ENCODE measurements at places on chromosomes 16 and 17.
A peak's percentile ranks its signal among the peaks of the same experiment; 100 is the strongest.

- no peak for DNase-seq
Measured at GRCh38 chr17:51342257-51342656, 81.9 kb downstream of the UTP18 start.

- DNase-seq, result no peak
Measured at GRCh38 chr16:31002862-31003341, 7.5 kb downstream of the STX1B start.

GRCh38 chr17:79098282-79098867 lies 23.8 kb downstream of the ENGASE start:
- DNase-seq, result no peak

- DNase-seq, result no peak
Measured at GRCh38 chr16:24996301-24996700, 18.9 kb downstream of the ARHGAP17 start.

GRCh38 chr16:85061566-85061965 lies 34.0 kb downstream of the KIAA0513 start:
- no peak for DNase-seq

- no peak for DNase-seq
Measured at GRCh38 chr17:4208238-4208637, 55.5 kb downstream of the ANKFY1 start.

GRCh38 chr16:85422632-85423550 lies 190.2 kb upstream of the GSE1 start:
- no peak for DNase-seq

DNA sequence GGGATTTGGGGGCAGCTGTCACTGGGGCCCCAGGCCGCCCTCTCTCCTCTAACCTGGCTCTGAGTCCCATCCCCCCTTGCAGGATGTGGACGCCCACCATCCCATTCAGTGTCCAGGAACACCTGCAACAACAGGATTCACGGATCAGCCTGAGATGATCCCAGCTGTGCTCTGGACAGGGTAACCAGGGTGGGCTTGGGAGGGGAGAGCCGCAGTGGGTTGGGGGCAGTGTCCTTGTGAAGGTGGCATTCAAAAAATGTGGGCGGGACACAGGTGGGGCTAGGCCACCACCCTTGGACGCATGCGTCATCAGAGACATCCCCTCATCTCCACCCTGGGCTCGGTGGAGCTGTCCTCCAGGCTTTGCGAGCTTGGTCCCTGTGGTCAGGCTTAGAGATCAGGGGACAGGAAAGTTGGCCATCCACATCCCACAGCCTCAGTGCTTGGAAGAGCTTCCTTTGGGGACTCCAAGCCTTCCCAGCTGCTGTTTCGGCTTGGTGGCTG lies 19.1 kb downstream of the DEXI start:
- no peak for DNase-seq

DNA sequence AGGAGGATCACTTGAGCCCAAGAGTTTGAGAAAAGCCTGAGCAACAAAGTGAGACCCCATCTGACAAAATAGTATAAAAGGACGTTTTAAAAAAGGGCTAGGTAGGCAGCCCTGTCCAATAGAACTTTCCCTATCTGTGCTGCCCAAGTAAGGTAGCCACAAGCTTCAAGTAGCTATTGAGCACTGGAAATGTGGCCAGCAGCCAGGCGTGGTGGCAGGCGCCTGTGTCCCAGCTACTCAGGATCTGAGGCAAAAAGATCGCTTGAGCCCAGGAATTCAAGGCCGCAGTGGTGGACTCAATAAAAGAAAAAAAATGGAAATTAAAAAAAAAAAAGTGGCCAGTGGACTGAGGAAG lies 1.5 kb upstream of the NQO1 start:
- DNase-seq, result no peak

GRCh38 chr17:81566461-81567126 lies 14.4 kb upstream of the FAAP100 start:
- peak; percentile 98 for DNase-seq

DNA sequence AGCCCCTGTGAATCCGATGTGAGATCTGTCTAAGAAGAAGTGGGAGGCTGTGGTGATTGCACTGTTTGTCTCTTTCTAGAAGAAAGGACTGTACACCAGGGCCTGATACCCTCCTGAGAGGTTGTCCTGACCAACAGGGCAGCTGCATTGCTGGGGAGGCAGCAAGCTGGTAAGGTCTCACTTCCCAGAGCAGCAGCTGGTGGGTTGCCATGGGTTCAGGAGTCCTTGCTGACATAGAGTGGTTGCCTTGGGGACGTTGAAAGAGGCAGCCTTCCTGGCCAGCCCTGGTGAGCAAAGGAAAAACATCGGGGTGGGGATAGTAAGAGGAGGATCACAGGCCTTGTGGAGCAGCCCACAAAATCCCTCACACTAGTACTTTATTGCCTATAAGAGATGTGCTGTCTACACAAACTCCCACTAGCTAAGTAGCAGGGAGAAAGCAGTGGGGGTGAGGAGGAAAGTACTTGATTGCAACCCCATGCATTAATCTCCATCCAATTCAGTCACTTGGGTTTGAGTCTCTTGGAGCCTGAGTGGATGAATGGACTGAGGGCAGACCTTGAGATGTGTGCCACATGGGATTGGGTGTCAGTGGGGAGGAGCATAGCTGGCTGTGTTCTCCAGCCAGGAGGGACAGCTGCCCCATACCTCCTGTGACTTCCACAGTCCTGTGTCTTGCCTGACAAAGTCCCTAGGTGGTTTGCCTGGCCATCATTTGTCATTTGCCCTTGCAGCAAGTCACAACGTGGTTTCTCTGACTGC lies 143.8 kb upstream of the RPL38 start:
- no peak for DNase-seq

GRCh38 chr16:49844359-49844758 lies 11.6 kb downstream of the ZNF423 start:
- no peak for DNase-seq

- no peak for DNase-seq
Measured at GRCh38 chr17:47848198-47848513, 2.8 kb downstream of the SP6 start.

GRCh38 chr16:79177018-79177417 lies 423.5 kb downstream of the MAF start:
- no peak for DNase-seq

DNA sequence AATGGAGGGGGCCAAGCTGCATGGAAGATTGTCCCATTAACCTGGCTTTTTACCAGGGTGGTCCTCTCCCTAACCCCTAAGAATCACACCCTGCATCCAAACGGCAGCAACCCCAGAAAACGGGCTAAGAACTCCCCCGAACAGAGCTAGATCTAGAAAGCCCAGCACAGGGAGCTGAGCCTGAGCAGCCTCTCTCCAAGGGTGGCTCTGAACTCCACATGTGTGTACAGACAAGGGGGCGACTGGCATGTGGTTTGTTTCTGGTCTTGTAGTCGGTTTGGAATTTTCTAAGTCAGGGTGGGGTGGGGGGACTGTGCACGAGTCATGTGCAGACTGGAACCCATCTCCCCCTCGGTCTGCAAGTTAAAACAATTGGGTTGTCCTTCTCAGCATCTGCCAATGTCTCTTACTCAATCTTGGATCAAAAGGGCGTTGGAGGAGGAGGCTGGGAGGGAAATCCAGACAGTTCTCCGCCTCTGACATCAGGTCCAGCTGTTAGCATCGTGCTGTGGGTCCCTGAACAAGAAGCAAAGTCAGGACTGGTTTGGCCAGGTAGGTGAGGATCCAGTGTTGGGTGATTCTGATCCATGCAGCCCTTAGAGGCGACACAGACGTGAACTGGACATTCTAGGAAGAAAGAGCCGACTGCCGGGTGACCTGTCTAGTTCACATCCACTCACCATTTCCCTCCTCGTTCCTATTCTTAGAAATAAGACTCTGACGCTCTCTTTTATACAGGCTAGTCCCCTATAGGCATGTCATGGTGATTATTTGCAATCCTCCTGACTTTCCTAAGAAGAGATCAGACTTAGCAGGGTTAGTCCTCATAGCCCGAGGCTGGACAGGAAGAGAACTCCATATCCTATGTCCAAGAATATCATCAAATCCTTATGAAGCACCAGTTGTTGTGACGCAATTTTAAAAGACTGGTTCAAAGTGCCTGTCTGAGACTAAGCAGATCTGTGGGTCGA lies 381.8 kb downstream of the SOX9 start:
- DNase-seq, result peak; percentile 40

DNA sequence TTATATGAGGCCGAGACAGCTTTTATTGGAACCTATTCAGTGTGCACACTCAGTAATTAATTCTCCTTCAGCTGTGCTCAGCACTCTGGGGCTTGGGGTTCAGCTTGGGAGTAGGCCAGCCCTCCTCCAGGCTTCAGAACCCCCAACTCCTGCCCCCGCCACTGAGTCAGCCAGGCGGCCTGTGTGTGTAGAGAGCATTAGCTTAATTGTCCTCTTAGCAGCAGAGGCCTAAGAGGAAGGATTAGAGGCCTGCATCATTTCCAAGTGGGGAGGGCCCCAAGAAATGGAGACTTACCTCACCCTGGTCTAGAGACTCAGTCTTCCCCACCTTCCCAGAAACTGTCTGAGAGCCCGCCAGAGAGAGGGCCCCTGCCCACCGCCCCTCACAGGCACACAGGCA lies 772 bp downstream of the PRSS53 start:
- DNase-seq, result no peak

DNA sequence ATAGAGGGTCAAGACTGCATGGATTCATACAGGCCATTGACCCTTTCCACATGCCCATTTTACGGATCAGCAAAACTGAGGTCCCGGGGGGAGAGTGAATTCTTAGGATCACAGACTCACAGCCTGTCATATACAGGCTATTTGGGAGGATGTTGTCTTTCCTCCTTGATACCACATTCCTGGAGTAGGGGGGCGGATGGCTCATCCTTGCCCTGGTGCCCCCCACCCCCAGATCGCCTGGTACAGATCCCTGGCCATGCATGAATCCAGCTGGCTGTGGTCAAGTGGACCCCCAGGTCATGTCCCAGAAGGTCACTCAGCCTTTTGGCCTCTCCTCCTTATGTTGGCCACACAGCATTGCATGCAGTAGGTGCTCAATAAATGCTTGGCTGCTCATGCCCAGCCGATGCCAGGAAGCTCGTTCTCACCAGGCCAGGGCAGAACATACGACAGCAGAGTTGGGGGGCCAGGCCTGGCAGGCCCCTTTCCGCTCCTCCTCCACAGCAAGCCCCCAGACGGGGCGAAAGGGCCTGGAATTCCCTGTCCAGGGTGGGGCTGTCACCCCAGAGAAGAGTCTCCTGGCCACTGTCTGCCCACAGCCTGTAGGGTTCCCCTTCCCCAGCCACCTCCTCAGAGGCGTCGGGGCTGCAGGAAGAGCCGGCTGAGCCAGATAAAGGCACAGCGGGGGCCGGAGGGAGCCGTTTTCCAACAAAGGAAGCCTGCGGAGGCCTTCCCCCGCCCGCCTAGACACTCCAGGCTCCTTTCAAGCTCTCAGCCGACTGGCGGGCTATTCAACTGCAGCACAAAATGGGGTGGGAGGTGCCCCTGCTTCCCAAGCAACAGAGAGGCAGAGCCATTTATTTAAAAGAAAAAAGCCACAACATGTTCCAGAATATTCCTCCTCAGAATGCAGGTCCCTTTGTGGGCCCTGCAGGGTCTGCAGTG lies 215.7 kb upstream of the CIBAR2 start:
- no peak for DNase-seq

- DNase-seq, result no peak
Measured at GRCh38 chr17:18253187-18253884, 5.2 kb downstream of the FLII start.

- no peak for DNase-seq
Measured at GRCh38 chr17:19720210-19720475, 3.8 kb upstream of the SLC47A2 start.

- DNase-seq, result no peak
Measured at GRCh38 chr17:41390411-41390938, 6.9 kb downstream of the KRT31 start.

Data from fibroblast of skin of left quadriceps (primary cell).